ENCODE measurements at places on chromosomes 6 and 20.

GRCh38 chr20:41572010-41572572 lies 46.1 kb downstream of the CHD6 start:
- no peak for DNase-seq

- DNase-seq: no peak
Measured at GRCh38 chr6:53029761-53030160, 34.7 kb upstream of the GSTA4 start.

DNA sequence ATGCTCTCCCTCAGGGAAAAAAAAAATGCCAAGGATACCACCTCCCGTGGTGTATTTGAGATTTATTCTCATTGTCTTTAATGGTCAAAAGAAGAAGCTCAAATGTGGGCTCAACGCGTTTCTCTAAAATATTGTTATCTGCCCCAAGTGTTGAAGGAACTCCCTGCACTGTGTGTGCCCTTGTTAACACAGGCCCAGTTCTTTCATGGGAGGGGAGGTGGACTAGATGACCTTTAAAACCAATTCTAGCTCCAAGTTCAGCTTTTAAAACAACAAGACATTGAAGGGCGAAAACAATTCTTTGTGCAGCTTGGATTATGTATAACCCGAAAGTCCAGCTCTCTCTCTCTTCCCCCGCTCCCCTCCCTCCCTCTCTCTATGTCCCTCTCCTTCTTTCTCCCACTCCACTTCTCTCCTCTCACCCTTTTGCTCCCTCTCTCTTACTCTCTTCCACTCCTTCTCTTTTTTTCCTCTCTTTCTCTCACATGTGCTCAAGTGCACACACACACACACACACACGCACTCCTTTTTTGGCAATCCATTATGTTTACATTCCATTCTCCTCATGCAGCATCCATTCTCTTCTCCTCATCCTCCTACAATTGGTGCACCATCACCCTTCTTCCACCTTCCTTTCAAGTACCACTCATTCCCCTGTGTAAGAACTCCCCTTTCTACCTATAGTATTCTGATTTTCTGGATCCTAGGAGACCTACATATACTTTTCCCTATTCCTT lies 8.5 kb downstream of the HLA-DMB start:
- DNase-seq: no peak

GRCh38 chr6:157962601-157963302 lies 18.9 kb upstream of the SYNJ2 start:
- DNase-seq: peak; percentile 26

- no peak for DNase-seq
Measured at GRCh38 chr6:33252759-33253158, 18.9 kb downstream of the VPS52 start.

DNA sequence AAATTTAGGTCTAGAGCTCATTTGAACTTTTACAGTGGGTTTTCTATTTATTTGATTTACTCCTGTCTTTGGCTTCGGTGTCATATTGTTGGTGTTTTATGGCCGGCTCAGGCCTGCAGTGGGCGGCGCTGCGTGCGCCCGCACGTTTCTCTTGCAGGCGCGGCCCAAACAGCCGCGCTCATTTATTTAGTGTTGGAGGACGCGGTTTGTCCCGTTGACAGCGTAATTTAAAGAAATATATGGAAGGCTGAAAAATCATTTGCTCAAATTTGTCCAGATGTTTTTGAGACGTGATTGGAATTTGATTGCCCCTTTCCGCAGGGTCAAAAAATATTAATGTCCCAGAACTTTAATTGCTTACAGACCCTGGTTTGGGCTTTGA lies 22.1 kb downstream of the TFAP2B start:
- no peak for DNase-seq

GRCh38 chr6:45328523-45328922 lies 393 bp downstream of the RUNX2 start:
- no peak for DNase-seq

DNA sequence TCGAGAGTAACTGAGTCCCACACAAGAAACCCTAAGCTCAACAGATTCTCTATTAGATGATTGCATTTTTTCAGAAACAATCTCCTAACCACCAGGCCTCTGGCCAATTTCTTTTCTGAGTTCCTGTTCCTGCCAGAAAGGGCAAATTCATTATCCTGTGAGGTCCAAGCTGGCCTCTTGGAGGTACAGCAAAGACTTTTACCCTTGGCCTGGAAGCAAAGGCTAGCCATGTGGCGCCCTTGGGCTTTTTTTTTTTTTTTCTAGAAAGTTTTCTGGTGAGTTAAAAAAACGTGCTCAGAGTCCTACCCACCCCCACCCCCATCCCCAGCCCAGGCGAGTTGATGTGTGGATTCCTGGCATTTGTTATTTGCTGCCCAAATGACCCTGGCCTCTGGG lies 59.0 kb upstream of the EEF1A1 start:
- DNase-seq: no peak

DNA sequence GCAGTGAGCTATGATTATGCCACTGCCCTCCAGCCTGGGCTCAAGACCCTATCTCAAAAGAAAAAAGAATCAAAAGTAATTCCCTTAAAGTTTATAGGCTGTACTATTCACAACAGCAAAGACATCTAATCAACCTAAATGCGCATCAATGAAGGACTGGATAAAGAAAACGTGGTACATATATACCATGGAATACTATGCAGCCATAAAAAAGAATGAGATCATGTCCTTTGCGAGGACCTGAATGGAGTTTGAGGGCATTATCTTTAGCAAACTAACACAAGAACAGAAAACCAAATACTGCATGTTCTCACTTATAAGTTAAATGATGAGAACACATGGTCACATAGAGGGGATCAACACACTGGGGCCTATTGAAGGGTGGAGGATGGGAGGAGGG lies 16.7 kb downstream of the ZNFX1 start:
- DNase-seq: no peak

GRCh38 chr20:32780749-32781655 lies 18.8 kb downstream of the DNMT3B start:
- DNase-seq: no peak

GRCh38 chr20:23135449-23136420 lies 49.6 kb upstream of the CD93 start:
- DNase-seq: no peak

- peak; percentile 99 for DNase-seq
Measured at GRCh38 chr6:31702819-31703716, at the start of gene ABHD16A. ABHD16A (minus strand) TSS chr6:31703324; CDS start chr6:31703281, 43 bp downstream.

GRCh38 chr6:36655085-36655724 lies 23.3 kb upstream of the CDKN1A start:
- DNase-seq: no peak

DNA sequence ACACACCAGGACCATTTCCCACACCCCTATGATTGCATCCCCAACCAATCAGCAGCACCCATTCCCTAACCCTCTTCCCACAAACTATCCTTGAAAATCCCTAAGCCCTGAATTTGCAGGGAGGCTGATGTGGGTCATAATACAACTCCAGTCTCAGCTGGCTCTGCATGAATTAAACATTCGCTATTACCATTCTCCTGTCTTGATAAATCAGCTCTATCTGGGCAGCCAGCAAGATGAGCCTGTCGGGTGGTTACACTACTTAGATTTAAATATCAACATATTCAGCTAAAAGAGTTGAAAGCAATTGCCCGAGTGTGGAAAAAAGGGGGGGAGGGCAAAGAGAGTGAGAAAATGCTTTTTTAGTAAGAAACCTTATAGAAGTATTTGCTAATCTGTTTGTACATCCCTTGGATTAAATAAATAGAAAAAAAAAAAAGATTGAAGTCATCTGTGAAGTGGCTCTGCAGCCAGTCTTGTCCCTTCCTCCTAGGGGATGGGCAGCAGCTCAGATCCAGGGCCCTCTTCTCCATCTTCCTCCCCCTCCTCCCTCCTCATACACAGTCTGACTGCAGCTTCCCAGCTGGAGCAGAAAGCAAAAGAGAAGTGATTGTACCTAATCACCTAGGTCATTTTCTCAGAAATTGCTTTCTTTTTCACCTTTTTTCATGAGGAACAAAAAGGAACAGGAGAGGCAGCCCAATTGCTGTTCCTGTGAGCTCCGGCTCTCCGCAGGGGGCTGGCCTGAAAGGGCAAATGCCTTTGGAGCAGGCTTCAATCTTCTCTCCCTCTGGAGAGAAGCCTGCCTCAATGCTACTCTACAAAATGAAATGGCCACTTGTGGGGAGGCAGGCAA lies 356.6 kb upstream of the SULF2 start:
- no peak for DNase-seq

GRCh38 chr6:48183178-48183577 lies 72.2 kb upstream of the PTCHD4 start:
- DNase-seq: no peak

- no peak for DNase-seq
Measured at GRCh38 chr6:110053395-110054240, 75.5 kb downstream of the GPR6 start.

DNA sequence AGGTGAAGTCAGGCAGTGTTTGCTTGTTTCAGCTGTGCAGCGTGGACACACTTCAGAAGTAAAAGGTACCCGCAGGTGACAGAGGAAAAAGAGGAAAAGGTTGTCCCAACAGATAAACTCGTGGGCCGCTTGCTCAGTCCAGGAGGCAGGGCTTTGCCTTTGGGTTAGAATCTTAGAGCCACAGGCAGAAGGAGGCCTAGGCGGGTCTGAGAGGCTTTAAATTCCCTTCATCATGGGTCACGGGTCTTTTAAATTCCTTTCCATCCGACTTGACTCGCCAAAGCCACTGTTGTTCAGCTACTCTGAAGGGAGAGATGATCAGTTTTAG lies 48.2 kb downstream of the AGPAT4 start:
- DNase-seq: no peak

DNA sequence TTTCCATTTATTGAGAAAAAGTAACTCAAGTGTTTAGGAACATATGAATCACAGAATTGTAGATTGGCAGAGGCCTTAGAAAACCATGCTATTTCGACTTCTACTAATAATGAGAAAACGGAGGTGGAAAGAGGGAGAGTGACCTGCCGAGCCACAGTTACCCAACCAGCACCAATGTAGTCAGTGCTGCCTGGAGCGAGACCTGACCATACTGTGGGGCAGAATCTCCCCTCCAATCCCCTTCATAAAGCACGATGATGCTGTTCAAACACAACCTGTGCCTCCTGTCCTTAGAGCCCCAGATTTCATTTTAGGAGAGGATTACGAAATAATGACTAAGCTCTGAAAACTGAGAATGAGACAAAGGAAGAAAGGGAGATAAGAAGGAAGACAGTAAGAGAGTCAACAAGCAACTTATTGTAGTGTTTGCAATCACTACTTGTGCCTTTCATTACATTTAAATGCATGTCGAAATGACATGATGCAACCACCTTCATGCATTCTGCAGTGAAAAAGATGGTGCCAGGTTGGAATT lies 70.6 kb downstream of the ATXN1 start:
- peak; percentile 55 for DNase-seq

- no peak for DNase-seq
Measured at GRCh38 chr6:113528111-113528510, 329.0 kb upstream of the MARCKS start.

DNA sequence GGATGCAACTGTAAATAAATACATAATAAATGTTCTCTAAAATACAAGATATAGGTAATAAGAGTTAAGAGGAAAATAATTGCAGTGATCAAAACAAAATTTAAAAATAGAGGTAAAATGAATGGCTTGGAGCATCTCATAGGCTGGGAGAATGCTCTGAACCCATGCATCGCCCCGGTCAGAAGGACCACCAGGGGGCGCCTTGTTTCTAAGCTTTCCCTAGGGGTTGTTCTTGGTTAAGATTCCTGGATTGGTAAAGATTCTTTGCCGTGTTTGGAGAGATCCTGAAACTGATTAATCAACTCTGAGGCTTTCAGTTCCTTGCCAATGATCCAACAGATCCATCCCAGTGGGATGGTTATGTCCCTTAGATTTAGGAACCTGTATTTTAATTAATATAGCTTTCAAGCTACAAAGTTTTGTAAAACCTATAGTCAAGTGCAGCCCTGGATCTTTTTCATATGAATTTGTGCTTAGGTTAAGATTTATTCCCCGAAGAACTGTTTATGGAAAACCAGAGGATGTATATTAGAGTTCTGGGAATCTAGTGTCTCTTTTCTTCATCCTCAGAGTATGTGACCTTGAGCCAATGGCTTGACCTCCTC lies 45.3 kb upstream of the PRELID3B start:
- DNase-seq: peak; percentile 92
